Activated T-helper 1 cell treated with anti-CD3 and anti-CD28 coated beads, Interleukin-2, amount 50 U/mL, for 16 hours (primary cell): ENCODE measurements at places on chromosomes 16 and 17.
A peak's percentile ranks its signal among the peaks of the same experiment; 100 is the strongest.

DNA sequence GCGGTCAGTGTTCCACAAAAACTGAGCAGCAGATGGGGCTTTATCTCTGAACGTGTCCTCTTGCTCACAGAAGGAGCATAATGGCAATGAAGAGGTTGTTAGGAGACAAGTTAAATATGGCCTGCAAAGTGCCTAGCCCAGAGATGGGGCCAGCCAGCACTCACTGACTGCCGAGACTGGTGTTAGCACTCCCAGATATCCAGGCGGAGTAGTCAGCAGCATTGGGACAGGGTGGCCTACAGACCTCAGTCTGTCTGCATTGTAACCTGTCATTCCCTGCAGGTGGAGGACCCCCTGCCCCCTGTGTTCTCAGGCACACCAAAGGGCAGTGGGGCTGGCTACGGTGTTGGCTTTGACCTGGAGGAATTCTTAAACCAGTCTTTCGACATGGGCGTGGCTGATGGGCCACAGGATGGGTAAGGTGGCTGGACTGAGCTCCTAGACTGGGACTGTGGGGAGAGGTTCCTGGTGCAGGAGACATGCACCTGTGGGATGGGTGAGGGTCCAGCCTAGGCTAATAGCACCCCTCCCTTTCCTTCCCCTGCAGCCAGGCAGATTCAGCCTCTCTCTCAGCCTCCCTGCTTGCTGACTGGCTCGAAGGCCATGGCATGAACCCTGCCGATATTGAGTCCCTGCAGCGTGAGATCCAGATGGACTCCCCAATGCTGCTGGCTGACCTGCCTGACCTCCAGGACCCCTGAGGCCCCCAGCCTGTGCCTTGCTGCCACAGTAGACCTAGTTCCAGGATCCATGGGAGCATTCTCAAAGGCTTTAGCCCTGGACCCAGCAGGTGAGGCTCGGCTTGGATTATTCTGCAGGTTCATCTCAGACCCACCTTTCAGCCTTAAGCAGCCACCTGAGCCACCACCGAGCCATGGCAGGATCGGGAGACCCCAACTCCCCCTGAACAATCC is 4.2 kb downstream of the MFAP4 start:
- DNase-seq: no peak

GRCh38 chr16:4315186-4316107 is at the start of gene GLIS2:
Gene GLIS2, plus strand, starts transcription at chr16:4316067. Its CDS starts 16,214 bp downstream, at chr16:4332281.
- DNase-seq: no peak

GRCh38 chr16:35678-36305 is 17.6 kb downstream of the POLR3K start:
- DNase-seq: no peak

DNA sequence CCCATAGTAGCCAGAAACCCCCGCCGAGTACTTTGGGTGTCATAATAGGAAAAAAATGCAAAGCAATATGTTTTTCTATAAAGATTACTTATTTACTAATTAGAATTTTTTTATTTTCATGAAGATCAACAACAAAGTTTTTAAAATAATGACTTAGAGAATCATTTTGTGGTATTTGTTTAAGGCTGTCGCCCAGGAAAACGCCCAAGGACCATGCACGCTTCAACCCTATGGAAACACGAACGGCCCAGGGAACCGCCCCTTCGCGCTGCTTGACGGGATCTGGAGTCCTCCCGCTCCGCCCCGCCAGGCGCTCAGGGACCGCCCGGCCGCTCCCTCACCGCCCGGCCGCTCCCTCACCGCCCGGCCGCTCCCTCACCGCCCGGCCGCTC is 408 bp upstream of the KPNA2 start:
- peak; percentile 78 for DNase-seq

DNA sequence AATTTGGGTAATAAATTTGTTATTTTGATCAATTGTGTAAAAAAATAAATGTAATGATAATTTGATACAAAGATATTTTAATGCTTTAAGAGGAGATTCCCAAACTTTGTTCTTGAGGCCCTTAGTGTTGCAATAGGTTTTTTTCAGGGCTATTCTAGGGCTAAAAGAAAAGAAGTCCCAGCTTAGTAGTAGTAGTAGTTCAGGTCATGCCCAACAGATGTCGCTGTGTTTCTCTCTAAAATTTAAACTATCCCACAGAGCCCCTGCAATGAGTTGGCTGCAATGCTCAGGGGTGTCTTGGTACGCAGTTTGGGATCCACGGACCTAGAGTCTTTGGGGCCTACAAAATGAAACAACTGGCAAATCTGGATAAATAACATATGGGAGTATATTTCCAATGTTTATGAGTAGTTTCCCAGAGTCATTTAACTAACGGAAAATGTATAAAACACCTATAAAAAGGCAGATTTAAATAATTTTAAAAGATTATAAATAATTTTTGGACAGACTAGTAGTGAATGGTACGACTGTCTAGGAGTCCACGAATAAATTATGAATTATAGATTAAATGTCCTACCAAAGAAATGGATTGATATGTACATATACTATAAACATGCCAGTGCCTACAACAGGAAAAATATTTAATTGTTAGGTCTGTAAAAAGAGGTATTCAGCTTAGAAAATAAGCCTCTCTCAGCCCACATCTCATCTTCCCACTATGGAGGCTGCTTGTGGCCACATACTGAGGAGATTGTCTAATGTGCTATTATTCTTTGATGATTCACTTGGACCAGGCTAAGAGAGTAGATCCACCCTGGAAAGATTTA is 228.5 kb upstream of the PMFBP1 start:
- no peak for DNase-seq
